ENCODE measurements at places on chromosomes 6 and 20.
A peak's percentile ranks its signal among the peaks of the same experiment; 100 is the strongest.

- DNase-seq: no peak
These were observed 156.2 kb downstream of the BCAS1 start for GRCh38 chr20:53914091-53914780.

- no peak for DNase-seq
These were observed 194.2 kb upstream of the SGK1 start for GRCh38 chr6:134511984-134512683.

GRCh38 chr6:82251942-82252341 is 4.4 kb upstream of the IBTK start:
- DNase-seq: no peak

DNA sequence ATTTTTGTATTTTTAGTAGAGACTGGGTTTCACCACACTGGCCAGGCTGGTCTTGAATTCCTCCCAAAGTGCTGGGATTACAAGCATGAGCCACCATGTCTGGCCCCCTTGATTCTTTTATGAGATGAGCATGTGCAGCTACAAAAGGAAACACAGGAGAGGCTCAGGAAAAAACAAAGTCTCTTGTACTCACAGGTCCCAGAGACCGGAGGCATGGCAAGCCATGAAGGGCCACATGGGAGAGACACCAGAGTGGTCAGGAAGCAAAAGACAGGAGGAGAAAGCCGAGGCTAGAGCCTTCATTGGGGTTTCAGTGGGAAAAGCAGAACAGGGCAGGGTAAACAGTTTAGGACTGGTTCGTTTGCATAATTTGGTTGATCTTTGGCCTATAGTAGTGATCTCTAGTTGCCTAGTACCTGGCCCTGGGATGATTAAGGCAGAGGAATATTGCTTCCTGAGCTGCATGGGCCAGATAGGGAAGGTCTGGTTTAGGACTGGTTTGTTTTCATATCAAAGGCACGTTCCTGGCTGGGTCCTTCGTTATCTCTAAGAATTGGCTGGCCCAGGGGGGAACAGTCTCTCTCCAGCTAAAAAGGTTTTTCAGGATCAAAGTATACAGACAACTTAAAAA is 48.2 kb upstream of the PRND start:
- DNase-seq: no peak

GRCh38 chr20:53394433-53394832 is 199.2 kb downstream of the ZNF217 start:
- no peak for DNase-seq

DNA sequence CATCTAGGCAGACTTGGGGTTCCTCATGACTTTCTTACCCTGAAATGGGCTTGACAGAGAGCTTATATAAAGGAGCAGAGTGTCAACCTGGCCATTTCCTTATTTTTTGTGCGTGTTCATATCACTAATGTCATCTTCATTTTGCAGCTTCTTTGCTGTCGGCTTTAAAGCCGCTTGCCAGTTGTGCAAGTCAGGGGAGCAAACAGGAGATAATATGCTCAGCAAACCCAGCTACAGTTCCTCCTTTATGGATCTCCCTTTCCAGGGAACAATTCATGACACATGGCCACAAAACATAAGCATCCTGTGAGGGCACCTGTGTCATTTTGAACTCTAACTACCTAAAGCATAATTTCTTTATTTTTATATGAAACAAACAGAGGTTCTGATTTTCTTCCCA is 6.5 kb upstream of the TUBB2B start:
- no peak for DNase-seq

DNA sequence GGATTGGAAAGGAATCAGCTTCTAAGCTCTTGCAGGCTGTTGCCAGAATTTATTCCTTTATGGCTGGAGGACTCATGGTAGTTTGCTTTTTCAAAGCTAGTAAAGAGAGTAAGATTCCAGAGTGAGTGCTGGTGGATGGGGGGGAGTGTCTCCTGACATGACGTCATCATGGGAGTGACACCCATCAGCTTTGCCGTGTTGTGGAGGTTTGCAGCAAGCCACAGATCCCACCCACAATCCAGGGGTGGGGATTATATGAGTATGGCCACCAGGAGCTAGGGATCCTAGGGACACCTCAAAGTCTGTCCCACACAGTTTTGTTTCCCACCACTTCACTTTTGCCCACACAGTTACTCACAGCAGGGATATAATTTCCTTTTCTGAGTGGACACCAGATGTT is 28.7 kb upstream of the PMEPA1 start:
- DNase-seq: no peak

GRCh38 chr6:110322151-110322873 is 35.8 kb downstream of the METTL24 start:
- no peak for DNase-seq

DNA sequence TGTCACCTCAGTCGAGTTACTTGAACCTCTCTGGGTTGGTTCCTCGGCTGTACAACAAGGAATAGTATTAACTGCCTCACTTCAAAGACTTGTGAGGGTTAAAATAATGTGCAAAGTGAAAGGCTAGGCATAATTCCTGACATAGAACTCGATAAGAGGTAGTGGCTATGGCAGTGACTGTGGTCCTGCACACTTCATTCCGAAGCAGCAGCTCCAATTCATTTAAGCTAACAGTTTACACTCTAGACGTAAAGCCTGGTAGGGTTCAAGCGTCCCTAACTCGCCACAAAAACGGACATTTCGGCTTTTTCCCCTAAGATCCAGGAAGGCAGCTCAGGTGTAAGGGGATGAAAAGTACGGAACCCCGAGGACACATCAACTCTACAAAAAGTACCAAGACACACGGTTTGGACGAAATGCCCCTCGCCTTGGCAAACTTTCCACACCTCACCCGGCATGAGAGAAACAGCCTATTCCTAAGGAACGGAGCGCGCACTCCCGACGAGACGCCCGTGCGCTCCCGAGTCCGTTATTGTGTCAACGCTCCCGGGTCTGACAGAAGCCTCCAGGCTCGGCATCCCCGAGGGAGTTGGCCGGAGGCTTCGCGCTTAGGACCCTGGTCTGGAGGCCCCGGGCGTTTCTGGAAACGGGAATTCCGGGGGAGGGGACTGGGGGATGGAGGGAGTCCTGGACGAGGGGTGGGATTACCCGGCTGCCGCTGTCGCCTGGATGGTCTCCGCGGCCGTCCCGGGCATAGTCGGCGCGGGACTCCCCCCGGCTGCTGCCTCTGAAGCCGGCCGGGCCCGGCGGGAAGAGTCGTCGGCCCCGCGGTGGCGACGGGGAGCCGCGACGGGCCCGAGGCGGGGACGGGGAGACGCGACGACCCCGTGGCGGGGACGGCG is 937 bp downstream of the ZNF318 start:
- peak; percentile 22 for DNase-seq

- DNase-seq: no peak
These were observed 131.5 kb downstream of the SOBP start for GRCh38 chr6:107621229-107621937.

DNA sequence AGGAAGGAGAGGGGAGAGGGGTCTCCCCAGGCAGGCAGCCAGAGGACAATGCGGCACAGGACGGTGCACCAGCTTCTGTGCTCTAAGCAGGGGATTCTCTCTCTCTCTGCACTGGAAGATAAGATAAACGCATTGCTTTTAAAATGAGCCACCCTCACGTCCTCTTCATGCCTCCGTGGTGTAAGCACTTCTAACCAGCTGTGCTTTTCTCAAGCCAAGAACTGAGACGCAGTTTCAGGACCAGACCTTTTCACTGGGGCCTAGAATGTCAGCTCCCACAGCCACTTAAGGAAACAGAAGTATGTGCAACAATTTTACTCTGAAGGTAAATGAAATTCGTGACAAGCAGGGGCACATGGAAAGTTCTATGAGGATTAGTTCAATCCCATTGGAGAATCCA is 82.4 kb downstream of the PSMB1 start:
- no peak for DNase-seq

DNA sequence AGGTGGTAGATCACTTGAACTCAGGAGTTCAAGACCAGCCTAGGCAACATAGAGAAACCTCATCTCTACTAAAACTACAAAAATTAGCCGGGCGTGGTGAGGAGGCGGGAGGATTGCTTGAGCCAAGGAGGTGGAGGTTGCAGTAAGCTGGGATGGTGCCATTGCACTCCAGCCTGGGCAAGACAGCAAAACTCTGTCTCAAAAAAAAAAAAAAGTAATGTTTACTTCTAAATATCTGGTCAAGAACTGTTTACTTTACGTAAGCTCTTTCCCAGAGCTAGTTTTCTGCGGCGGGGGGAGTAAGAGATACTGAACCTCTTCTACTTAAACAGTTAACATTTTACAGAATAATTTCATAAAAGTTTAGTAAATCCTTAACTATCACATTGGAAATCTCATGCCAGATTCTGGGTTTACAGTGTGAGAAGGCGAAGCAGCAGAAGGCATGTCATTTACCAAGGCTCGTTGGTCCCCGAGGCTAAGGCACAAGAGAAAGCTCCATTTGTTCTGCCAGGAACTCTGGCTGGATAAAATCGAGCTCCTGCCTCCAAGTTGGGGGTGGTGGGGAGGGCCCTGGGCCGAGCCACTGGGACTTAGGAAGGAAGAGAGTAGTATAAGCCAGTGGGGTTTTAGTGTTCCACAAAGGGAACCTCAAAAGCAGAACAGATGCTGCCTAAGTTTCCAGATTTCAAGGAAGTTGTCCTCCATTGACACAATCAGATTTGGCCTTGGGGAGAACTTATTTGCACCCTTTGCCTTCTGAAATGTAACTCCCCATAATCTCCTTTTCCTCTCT is 41.7 kb downstream of the ARFGEF2 start:
- DNase-seq: no peak

- DNase-seq: peak; percentile 46
These were observed at the start of gene PTK7 for GRCh38 chr6:43075670-43076463. Gene PTK7, plus strand, starts transcription at chr6:43076314. Its CDS starts 175 bp downstream, at chr6:43076489.

GRCh38 chr6:52420668-52421358 is 671 bp downstream of the EFHC1 start:
- DNase-seq: no peak

GRCh38 chr6:106087548-106088325 is 1.6 kb downstream of the PRDM1 start:
- DNase-seq: no peak

GRCh38 chr6:69790629-69791028 is 6.2 kb downstream of the LMBRD1 start:
- DNase-seq: no peak

- no peak for DNase-seq
These were observed 79.2 kb downstream of the PRND start for GRCh38 chr20:4800676-4801449.

- DNase-seq: no peak
These were observed 53.5 kb upstream of the PTPN1 start for GRCh38 chr20:50456452-50457324.

DNA sequence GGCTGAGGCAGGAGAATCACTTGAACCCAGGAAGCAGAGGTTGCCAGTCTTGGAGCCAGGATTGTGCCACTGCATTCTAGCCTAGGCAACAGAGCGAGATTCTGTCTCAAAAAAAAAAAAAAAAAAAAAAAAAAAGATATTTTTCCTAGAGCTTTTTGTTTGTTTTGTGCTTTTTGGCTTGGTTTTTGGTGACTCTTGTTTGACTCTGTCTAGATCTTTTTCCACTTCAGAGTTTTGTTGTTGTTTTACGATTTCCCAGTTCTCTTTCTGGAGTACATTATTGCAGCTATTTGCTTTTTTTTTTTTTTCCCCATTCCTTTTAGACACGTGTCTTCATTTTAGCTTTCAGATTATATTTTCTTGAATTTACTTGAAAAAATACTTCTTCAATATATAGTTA is 67.0 kb upstream of the AKAP12 start:
- no peak for DNase-seq

- no peak for DNase-seq
These were observed 132.8 kb downstream of the TRIM27 start for GRCh38 chr6:28791002-28791383.

DNA sequence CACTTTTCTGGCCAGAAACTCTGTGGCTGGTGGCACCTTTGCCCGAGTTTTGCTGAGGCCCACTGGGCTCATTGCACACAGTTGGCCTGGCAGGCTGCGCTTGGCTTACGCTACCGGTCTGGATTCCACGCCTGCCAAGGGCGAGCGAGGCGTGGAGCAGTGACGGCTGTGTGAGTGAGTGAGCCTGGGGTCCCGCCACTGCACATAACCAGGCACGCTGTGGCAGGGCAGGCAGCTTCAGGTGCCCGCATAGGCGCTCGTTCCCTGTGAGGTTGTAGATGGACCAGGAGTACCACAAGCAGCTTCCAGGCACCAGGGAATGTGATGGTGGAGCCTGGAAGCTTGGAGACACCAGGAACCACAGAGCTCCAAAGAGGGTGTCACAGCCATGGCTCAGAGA is 190.1 kb upstream of the DEFB112 start:
- DNase-seq: no peak

GRCh38 chr20:5182615-5183254 is 55.9 kb downstream of the CDS2 start:
- DNase-seq: no peak

- DNase-seq: no peak
These were observed 146.5 kb upstream of the DTNBP1 start for GRCh38 chr6:15809367-15809766.

DNA sequence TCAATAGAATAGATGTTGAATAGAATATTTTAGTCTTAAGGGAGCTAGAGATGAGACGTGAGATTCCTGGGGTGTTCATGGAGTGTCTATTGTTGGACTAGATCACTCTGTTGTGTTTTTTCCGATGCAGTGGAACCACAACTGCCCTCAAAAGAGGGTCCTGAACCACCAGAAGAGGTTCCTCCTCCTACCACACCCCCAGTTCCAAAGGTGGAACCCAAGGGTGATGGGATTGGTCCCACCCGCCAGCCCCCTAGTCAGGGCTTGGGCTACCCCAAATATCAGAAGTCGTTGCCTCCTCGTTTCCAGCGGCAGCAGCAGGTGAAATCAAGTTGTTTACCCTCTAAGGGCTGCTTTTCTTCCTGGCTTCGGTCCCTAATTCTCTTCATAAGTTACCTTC is 8.5 kb downstream of the PRRC2A start:
- DNase-seq: no peak

- DNase-seq: peak; percentile 22
These were observed 512.7 kb upstream of the ZNF337 start for GRCh38 chr20:26209171-26209941.

GRCh38 chr6:51855310-51856082 is 231.9 kb downstream of the PKHD1 start:
- DNase-seq: peak; percentile 7

DNA sequence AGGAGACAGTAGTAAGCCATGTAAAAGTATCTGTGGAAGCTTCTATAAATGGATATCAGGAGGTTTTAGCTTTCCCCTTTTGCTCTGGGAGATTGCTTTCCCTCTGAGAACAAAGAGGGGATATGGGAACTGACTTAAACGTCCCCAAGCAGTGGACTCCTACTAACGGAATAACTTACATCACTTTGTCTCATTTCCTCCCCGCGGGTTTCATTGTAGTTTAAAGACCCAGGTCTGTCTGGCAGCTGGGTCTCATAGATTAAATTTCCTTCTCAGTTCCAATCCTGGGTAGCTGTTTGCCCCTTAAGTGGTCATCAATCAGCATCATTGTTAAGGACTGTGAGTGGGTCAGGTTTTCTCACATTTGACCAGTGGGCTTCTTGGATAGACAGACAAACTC is 68.7 kb downstream of the PLAGL1 start:
- no peak for DNase-seq

DNA sequence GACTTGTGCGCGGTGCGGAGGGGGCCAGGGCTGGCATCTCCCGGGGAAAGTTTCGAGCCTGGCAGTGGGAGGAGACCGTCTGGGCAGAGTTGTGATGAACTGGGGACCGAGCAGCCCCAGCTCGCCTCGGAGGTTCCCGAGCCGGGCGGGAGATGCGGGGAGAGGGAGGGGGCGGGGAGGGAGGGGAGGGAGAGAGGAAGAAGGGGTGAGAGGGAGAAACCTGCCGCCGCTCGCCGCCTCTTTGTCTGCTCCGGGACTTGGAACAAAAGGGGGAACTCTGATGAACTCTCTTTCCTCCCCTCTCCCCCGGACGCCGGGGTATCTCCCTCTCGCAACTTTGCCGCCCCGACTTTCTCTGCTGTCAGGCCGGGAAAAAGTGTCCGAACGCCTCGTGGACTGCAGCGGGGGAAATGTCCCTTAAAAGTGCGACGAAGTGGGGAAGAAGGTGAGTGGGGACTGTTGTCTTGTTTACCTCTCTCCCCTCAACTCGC is 72.7 kb downstream of the SOX4 start:
- no peak for DNase-seq
